ENCODE measurements at places on chromosomes 6 and 20. TPM values are rescaled to one million over a fixed set of nuclear protein-coding genes. Genes with fewer than 3 reads are reported as not detected.
A peak's percentile ranks its signal among the peaks of the same experiment; 100 is the strongest.

Gene RSPO4
- not detected for total RNA-seq

Gene FOXF2
- not detected for total RNA-seq

Gene SLC17A4
- 4.0 TPM for total RNA-seq

Gene TCEA2
- 16.6 TPM for total RNA-seq

Gene SYNCRIP
- total RNA-seq: 27.0 TPM

Gene CALHM5
- 0.52 TPM for total RNA-seq

Gene TMEM151B
- under 0.01 TPM for total RNA-seq

Gene ALDH8A1
- 0.26 TPM for total RNA-seq

Gene ASIP
- total RNA-seq: not detected

Gene CDK19
- total RNA-seq: 8.0 TPM

Gene SYNDIG1
- not detected for total RNA-seq

Gene ELOVL4
- total RNA-seq: 0.52 TPM

Gene HAO1
- not detected for total RNA-seq

Gene KCNG1
- total RNA-seq: 4.9 TPM

Gene FNDC1
- not detected for total RNA-seq

Gene LRFN2
- not detected for total RNA-seq

- no peak for DNase-seq
These were observed 23.5 kb upstream of the IBTK start for GRCh38 chr6:82270881-82271635.

GRCh38 chr20:472889-473292 lies 10.6 kb upstream of the TBC1D20 start:
- no peak for DNase-seq

DNA sequence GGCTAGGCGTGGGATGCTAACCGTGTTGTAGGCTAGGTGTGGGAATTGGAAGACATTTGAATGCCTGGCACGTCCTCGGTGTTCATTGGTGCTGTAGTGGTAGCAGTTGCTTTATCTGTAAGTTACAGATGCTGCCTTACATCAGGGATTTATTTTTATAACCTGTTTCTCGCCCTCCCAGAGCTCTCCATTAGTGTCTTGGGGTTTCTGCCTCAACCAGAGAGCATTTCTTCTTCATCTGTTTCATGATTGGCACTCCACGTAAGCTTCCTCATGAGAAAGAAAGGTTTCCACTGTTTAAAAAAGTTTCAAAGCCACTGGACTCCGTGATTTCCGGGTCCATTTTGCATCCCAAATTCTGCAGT lies 9.0 kb downstream of the IGF2R start:
- no peak for DNase-seq

GRCh38 chr6:35388772-35389352 lies 46.5 kb downstream of the PPARD start:
- DNase-seq: no peak

GRCh38 chr20:16710781-16711180 lies 19.0 kb upstream of the SNRPB2 start:
- no peak for DNase-seq

DNA sequence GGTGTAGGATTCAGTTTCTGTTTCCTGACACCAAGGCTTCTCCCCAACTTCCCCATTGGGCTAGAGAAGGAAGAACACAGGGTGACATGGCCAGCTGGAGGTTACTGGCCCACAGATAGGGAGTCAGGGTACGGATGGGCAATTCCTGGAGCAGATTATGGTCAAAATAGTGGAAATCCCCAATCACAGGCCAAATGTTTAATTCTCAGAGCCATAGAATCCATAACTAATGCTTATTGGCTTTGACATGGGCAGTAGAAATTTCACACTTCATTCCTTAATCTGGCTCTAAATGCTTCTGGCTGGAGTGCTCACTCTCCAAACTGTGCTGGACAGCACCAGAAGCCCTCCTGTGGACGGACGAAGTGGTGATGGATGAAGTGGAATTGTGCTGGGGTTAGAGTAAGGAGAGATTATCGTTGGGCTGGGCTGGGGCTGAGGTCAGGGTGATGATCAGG lies 887 bp downstream of the SIGLEC1 start:
- no peak for DNase-seq

GRCh38 chr6:143743301-143744166 lies 65.8 kb downstream of the PHACTR2 start:
- DNase-seq: no peak

DNA sequence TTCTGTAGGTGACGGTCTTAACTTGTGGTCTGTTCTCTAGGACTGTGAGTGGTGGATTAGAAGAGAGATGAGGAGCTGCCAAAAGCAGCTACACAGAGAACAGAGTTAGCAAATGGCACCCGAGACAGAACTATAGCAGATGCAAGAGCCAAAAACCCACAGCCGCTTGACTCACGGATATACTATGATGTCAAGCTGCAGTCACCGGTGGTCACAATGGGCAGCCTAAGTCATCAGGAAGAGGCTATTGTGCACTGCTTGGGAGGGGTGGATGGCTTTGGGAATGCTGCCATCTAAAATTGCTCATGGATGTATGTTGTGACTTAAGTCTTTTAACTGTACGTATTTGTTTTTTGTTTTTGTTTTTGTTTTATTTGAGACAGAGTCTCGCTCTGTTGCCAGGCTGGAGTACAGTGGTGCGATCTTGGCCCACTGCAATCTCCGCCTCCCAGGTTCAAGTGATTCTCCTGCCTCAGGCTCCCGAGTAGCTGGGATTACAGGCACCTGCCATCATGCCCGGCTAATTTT lies at the start of gene GTSF1L:
Gene GTSF1L (minus strand): TSS at position 192 of the 528 bp plus-strand sequence. CDS start 308 bp downstream, outside the sequence.
- no peak for DNase-seq

- DNase-seq: peak; percentile 19
These were observed 50.5 kb upstream of the CSE1L start for GRCh38 chr20:48995589-48995988.

DNA sequence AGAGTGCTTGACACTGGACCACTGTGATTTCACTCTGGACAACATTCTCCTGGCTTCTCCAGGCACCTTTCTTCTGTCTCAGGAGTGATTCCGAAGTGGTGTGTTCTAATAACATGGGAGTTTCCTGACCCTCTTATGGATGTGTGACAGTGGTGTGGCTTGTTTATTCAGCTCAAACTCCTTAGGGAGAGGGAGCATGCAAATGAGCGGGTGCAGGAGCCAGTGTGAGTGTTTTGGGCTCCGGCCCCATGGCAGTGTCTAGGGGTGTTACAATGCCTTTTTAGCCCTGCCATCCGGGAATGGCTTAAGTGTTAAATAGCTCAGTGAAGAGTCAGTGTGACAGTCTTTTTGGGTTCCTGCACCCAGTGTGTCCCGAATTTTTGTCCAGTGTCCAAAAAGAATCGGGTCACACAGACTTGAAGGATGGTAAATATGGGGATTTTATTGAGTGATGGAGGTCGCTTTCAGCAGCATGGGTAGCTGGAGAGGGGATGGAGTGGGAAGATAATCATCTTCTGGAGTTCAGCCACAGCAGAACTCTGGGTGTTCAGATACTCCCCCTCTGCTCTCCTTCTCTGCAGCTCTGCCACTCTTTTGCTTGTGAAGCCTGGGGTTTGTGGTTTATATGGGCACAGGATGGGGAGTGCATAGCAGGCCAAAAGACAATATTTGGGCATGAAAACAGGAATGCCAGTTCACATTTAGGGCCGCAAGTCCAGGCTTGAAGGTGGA lies 928.9 kb upstream of the CITED2 start:
- DNase-seq: no peak

DNA sequence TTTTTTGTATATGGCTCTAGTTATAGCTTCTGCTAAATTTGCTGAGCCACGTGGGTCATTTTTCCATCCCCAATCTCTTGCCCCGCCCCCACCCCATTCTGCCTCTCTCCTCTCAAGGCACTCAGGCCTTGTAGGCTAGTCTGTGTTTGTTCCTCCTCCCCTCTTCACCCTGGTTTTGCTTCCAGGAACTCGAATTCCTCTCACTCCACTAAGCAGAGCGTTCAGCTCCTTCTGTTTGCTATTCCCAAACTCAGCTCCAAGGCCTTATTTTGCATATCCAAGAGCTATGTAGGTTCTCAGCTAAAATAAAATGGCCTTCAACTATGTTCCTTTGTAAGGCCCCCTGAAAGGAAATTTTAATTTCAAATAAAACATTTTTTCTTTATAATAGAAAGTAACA lies 1293.7 kb downstream of the EPHA7 start:
- no peak for DNase-seq

GRCh38 chr6:1593286-1593957 lies 16.3 kb upstream of the FOXC1 start:
- no peak for DNase-seq

GRCh38 chr6:36268478-36269275 lies 1.2 kb upstream of the PNPLA1 start:
- no peak for DNase-seq

GRCh38 chr6:35737413-35738211 lies 780 bp downstream of the ARMC12 start:
- DNase-seq: peak; percentile 25

DNA sequence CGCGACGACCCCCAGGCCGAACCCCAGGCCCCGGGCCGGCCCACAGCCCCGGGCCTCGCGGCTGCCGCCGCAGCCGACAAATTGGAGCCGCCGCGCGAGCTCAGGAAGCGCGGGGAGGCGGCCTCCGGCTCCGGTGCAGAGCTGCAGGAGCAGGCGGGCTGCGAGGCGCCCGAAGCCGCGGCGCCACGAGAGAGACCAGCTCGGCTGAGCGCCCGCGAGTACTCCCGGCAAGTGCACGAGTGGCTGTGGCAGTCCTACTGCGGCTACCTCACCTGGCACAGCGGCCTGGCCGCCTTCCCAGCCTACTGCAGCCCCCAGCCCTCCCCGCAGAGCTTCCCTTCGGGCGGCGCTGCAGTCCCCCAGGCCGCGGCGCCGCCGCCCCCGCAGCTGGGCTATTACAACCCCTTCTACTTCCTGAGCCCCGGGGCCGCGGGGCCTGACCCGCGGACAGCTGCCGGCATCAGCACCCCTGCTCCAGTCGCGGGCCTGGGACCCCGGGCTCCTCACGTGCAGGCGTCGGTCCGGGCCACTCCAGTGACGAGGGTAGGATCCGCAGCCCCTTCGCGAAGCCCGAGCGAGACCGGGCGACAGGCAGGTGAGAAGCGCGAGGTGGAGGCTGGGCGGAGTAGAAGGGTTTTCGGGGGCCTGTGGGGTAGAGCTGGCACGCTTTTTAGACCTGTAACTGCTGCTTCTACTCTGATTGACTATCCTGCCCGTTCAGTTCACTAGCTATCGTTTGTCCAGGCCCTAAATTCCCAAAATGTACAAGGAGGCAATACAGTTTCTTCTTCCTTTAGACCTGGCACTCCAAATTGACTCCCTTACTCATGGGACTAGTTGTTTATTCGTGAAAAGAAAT lies 654 bp downstream of the FAM8A1 start:
- DNase-seq: peak; percentile 61

DNA sequence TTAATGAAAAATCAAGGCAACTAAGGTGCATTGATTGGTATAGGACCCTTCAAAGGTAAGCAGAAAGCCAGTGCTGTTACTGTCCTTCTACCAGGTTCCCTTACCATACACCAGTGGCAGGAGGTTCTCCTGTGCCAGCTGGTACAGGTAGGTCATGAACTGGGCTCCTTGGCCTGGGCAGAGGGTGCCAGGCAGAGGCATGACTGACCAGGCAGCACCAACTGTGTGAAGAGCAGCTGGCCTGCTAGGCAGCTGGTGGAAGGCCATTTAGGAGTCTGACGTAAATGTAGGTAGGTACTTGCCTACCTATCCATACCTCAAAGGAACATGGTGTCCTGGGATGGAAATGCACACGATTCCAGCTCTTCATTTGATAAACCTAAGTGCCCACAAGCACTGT lies 23.3 kb downstream of the PCNA start:
- no peak for DNase-seq

DNA sequence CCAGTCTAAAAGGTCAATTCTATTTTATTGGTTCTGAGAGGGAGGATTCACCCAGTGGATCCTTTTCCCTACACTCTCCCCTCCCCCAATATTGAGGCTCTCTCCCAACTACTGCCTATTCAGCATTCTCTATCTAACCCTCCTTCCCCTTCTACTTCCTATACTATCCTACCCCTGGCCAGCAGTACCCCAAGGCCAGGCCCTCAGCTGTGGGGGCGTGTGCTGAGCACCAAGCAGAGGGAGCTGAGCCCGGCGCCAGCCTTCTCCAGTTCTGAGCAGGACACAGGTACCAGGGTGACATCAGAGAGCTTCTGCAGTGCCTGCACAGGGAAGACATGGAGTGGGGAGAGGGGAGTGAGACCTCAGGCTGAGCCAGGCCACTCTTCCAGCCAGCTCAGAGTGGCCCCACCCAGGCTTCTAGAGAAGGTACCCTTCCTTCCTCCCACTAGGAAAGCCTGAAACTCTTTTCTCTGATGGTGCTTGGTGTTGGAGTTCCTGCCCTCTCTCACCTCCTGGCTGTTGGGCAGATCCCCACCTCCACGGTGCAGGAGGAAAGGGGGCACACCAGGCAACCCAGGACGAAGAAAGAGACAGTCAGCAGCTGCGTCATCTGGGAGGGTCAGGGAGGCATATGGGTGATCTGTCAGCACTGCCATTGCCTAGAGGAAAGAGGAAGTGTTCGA lies 1.9 kb downstream of the DDAH2 start:
- DNase-seq: no peak

DNA sequence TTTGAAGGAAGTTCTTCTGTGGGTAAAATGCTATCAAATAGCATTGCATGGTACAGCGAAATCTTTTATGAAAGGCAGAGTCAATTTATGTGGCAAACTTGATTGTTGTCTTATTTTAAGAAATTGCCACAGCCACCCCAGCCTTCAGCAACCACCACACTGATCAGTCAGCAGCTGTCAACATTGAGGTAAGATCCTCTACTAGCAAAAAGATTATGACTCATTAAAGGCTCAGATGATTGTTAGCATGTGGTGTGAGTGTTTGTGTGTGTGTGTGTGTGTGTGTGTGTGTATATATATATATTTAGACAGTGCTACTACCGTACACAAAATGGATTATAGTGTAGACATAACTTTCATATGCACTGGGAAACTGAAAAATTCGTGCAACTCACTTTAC lies 27.8 kb downstream of the LRRN4 start:
- DNase-seq: no peak
